Brain (organoid and tissue), 16 donors: ENCODE measurements at places on chromosomes 5 and 9. TPM values are rescaled to one million over a fixed set of nuclear protein-coding genes. Genes with fewer than 3 reads are reported as not detected.

DNA sequence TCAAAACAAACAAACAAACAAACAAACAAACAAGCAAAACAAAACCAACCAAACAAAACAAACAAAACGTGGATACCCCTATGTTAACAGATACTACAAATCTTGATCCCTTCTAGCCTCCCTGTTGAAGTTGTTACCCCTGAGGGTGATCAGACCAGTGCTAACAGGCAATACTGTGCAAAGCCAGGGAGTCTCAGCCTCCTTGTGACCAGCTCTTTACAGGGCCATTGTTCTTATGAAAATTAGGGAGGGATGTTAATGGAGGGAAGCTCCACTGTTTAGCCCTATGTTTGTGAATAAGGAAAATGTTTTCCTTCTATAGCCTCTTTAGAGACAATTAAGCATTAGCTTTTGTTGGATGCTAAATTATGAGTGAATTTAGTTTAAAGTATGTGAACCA, 1072.1 kb upstream of the WWC1 start:
- no peak for DNase-seq

DNA sequence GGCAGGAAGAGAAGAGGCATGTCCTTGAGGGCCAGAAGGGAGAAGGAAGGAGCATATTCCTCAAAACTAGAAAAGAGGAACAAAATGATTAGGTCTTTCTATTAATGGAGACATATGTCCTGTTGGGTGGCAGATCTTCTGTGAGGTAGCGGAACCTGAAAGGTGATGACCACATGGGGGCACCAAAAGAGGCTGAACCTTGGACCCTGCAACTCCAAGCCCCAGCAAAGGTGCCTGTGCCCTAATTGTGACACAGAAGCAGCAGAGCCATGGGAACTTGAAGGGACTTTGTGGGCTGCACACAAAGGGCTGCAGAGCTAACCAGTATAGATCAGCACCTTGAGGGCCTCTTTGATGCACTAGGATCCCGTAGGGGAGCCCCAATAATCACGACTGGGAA, 158.0 kb downstream of the BAAT start:
- DNase-seq = no peak

DNA sequence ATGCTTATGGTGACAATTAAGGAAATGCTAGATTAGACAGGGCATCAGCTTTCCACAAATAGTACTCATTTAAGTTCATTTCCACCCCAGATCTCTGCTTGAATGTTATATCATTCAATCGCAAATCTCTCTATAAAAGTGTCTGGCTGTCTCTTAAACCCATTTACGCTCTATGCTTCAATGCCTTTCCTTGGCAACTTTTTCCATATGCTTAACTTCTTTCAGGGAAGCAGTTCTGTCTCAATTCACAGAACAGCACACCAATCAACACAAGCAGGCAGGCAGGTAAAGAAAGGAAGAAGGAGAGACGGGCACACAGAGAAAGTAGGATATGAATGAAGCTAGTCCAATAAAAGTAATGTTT, 243.1 kb downstream of the DENND1A start:
- no peak for DNase-seq

DNA sequence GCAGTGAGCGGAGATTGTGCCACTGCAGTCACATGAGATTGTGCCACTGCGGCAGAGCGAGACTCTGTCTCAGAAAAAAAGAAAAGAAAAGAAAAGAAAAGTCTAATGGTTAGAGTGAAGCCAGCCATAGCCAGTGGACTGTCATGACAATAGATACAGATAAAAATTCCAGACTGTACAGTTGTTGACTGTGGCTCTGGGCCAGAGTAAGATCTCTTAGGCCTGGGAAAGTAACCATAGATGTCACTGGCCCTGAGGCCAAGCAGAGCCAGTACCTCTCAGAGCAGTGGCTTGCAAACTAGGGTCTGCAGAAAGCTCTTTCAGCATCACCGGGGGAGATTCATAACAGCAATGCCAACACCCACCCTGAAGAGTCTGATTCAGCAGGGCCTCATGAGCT, 44.1 kb upstream of the SUB1 start:
- no peak for DNase-seq

Gene ZNF462
- 5.3 TPM for polyA plus RNA-seq
